GF-D8 (cell line): ENCODE measurements at places on chromosomes 12 and 14.

DNA sequence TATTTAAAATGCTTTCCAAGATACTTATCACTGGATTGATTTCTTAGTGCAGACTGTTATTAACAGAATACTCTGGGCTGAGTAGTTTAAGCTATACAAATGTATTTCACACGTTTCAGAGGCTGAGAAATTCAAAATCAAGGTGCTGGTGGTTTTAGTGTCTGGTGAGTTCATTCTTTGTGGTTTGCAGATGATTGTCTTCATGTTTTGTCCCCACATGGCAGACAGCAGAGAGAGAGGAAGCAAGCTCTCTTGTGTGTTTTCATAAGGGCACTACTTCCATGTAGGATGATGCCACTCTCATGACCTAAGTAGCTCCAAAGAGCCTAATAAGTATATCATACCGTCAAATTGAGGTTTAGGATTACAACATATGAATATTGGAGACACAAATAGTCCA is 1348.9 kb upstream of the FLRT2 start:
- no peak for DNase-seq

DNA sequence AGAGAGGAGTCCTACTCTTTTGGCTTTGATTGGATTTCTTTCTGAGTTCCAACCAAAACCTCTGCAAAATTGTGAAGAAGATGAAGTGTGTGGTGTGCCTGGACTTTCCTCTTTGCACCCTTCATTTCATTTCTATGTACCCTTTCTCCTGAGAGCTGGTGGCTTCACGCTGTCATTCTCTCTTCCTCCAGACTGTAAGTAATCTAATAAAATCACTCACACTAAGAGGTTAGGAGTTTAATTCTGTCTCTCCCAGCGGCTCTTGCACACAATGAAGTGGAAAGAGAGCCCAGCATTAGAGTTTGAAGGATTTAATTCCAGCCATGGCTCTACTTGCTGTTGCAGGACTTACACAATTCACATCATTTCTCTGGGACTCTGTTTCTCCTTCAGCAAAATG is 37.8 kb upstream of the CRADD start:
- no peak for DNase-seq

DNA sequence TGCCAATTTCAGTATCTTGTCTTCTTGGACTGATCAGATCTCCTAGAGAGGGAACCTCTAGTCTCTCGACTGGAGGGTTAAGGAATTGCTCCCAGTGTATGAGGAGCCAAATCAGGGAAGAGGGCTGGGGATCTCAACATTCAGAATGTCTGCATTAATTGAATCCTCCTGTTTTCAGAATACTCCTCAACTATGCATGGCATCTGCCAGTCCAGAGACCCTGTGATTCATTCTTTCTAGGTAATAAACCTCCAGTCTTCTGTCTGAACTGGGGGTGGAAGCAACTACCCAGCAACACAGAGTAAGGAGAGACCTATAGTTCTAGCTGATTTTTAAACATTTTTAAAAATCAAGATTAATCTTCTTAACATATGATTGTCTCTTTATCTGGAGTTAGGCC is 92.7 kb downstream of the AKAP6 start:
- DNase-seq, result no peak

GRCh38 chr12:78403136-78403535 is 461.4 kb upstream of the SYT1 start:
- no peak for DNase-seq

- DNase-seq, result no peak
Measured at GRCh38 chr12:54191126-54191525, 2.3 kb upstream of the SMUG1 start.

DNA sequence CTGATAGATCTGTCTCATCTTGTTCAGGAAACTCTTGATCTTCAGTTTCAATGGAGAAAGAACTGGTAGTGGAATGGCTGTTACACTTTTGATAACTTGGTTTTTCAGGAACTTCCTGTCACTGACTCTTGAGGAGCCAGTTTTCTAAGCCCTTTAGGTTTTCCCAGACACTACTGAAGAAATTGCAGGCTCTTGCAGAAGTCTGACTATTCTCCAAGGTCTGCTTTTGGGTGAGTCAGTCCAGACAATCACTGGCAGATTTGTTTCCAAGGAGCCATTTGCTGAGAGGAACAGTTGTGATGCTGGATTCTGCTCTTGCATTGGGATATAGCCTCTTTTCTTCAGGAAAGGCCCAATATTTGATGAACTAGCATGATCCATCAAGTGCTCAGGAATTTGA is 468.0 kb downstream of the FUT8 start:
- no peak for DNase-seq

DNA sequence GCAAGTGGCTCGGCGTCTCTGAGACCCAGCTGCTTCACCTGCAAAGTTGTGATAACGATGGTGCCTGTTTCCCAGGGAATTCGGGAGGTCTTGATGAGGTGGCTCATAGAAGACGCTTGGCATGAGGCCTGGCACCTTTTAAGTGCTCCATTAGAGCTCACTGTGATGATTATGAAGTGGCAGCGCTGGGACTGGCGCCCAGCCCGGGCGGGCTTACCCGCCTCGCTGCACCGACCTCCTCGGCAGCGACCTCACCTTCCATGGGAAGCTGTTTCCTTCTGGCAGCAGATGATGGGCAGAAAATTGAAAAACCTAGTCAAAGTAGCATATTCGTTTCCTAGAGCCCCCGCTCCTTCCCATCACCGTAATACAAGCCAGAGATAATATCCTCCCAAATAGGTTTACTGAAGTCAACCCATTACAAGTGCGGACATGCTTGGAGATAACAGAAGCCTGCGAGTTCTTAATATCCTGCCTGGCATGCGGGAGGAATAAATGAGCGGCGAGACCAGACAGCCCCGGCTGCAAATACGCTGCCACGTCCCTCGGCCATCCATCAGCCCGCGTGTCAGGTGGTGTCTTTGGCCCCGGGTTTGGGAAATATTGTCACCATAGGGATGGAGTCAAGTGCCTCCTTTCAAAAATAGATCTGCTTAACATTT is 35.2 kb upstream of the DLK1 start:
- no peak for DNase-seq
